Head of caudate nucleus (tissue), 42 donors: ENCODE measurements at places on chromosomes 12 and 14.

GRCh38 chr12:93365616-93366405, 11.9 kb upstream of the NUDT4 start:
- no peak for DNase-seq

GRCh38 chr12:52200086-52200780, 8.4 kb upstream of the KRT80 start:
- no peak for DNase-seq

- no peak for DNase-seq
Measured at GRCh38 chr14:64891839-64892375, 12.2 kb upstream of the SPTB start.

GRCh38 chr12:4380332-4380731, 820 bp upstream of the FGF23 start:
- DNase-seq, result no peak

GRCh38 chr14:57493467-57494181, at the start of gene CCDC198:
CCDC198 (minus strand) TSS chr14:57493857; CDS start chr14:57493715, 142 bp downstream.
- DNase-seq, result no peak
